Right cardiac atrium (tissue), 5 donors: ENCODE measurements at places on chromosomes 2 and 18.

- DNase-seq: no peak
Measured at GRCh38 chr2:8193686-8194615, 487.9 kb upstream of the ID2 start.

DNA sequence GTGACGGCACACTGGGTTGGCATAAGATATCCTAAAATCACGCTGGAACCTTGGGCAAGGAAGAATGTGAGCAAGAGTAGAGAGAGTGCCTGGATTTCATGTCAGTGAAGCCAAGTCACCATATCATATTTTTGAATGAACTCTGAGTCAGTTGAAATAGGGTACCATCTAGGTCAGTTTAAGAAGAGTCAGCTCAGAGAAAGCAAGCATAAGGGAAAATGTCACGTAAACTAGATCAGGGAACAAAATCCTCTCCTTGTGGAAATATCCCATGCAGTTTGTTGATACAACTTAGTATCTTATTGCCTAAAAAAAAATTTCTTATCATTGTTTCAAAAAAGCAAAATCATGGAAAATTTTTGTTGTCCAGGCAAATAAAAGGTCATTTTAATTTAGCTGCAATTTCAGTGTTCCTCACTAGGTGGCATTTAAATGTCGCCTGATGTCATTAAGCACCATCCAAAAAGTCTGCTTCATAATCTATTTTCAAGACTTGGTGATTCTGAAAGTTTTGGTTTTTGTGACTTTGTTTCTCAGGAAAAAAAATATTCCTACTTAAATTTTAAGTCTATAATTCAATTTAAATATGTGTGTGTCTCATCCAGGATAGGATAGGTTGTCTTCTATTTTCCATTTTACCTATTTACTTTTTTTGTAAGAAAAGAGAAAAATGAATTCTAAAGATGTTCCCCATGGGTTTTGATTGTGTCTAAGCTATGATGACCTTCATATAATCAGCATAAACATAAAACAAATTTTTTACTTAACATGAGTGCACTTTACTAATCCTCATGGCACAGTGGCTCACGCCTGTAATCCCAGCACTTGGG lies 19.6 kb downstream of the RSAD2 start:
- DNase-seq: no peak

GRCh38 chr2:225076125-225076524 lies 33.9 kb upstream of the DOCK10 start:
- DNase-seq: no peak

DNA sequence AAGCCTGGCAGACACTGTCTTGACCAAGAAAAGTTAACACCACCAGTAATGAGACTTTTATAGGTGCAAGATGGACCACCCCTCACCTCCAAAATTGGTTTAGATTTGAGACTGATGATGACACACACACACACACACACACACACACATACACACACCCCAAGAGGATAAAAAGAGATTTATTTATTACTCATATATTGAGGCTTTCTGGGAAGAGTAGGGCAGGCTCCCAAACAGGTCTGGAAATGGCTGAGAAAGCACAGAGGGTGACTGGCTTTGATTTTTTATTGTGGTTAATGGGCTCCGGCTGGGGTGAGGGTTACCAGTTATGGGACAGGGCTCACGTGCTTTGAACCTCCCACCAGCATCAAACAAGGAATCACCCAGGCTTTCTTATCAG lies 54.2 kb upstream of the ADAM23 start:
- DNase-seq: no peak
